ENCODE measurements at places on chromosomes 5 and 9.

GRCh38 chr5:113269023-113269997 lies 165.5 kb downstream of the TSSK1B start:
- DNase-seq: no peak
- H3K36me3 ChIP-seq: no peaks in the 10 kb centered on the region
- H3K27me3 ChIP-seq: no peaks in the 10 kb centered on the region
- no peaks in the 10 kb centered on the region for H3K4me1 ChIP-seq

- no peak for DNase-seq
- H3K4me1 ChIP-seq: no peaks in the 10 kb centered on the region
- peaks cover 2% of the 10 kb centered on the region for H3K27me3 ChIP-seq
- H3K36me3 ChIP-seq: no peaks in the 10 kb centered on the region
- no peak overlapping the region for H3K4me3 ChIP-seq
- no peak overlapping the region for H3K27ac ChIP-seq
Observed at GRCh38 chr5:60517850-60518249, 182.1 kb downstream of the DEPDC1B start.

DNA sequence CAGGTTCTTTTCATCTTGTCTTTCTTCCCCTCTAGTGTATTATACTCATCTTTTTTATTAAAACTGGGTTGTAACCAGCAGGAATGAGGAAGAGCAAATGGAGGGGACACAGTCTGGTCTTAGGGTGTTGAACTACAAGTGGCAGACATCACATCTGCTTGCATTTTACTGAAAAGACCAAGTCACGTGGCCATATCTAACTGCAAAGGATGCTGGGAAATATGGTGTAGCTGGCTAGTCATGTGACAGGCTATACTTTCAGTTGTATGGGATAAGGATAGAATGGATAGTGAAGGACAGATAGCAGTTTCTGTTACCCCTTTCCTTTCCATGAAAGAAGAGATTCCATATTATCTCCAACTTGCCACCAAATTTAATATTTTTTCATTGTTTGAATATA lies 13.0 kb upstream of the FGD3 start:
- no peaks in the 10 kb centered on the region for H3K4me1 ChIP-seq
- no peaks in the 10 kb centered on the region for H3K27me3 ChIP-seq
- H3K27ac ChIP-seq: no peak overlapping the region
- H3K36me3 ChIP-seq: no peaks in the 10 kb centered on the region
- no peak for DNase-seq

GRCh38 chr9:35406183-35406959 lies 83.5 kb upstream of the RUSC2 start:
- H3K27ac ChIP-seq: no peak overlapping the region
- H3K4me3 ChIP-seq: no peak overlapping the region
- H3K36me3 ChIP-seq: no peaks in the 10 kb centered on the region
- no peaks in the 10 kb centered on the region for H3K27me3 ChIP-seq

GRCh38 chr5:175319199-175319598 lies 124.8 kb downstream of the DRD1 start:
- H3K4me3 ChIP-seq: no peak overlapping the region
- H3K27ac ChIP-seq: no peak overlapping the region
- H3K36me3 ChIP-seq: no peaks in the 10 kb centered on the region

GRCh38 chr5:96335873-96336272 lies 97.2 kb downstream of the PCSK1 start:
- no peaks in the 10 kb centered on the region for H3K27me3 ChIP-seq
- no peaks in the 10 kb centered on the region for H3K36me3 ChIP-seq
- no peak overlapping the region for H3K4me3 ChIP-seq
- peaks cover 29% of the 10 kb centered on the region for H3K4me1 ChIP-seq
- DNase-seq: no peak

- H3K27me3 ChIP-seq: no peaks in the 10 kb centered on the region
- no peak for DNase-seq
- H3K4me1 ChIP-seq: no peaks in the 10 kb centered on the region
- no peaks in the 10 kb centered on the region for H3K36me3 ChIP-seq
- no peak overlapping the region for H3K4me3 ChIP-seq
Observed at GRCh38 chr5:159343295-159344094, 13.2 kb upstream of the IL12B start.

DNA sequence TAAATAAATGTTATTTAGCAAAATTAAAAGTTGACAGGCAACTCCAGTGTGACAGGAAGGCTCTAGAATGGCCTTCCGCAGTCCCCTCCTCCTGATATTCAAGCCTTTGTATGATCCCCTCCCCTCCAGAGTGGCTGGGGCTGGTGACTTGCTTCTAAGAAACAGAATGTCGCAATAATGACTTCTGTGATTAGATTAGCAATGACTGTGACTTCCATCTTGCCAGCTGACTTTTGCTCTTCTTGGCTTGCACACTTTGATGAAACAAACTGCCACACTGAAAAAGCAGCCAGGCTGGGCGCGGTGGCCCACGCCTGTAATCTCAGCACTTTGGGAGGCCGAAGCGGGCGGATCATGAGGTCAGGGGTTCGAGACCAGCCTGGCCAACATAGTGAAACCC lies 106.5 kb upstream of the LARP1 start:
- H3K4me3 ChIP-seq: no peak overlapping the region
- 0 out of 2 replicates have a peak, but pooled peaks cover under 1% of the 10 kb centered on the region for H3K4me1 ChIP-seq
- no peak for DNase-seq
- no peaks in the 10 kb centered on the region for H3K36me3 ChIP-seq
- H3K27me3 ChIP-seq: no peaks in the 10 kb centered on the region

DNA sequence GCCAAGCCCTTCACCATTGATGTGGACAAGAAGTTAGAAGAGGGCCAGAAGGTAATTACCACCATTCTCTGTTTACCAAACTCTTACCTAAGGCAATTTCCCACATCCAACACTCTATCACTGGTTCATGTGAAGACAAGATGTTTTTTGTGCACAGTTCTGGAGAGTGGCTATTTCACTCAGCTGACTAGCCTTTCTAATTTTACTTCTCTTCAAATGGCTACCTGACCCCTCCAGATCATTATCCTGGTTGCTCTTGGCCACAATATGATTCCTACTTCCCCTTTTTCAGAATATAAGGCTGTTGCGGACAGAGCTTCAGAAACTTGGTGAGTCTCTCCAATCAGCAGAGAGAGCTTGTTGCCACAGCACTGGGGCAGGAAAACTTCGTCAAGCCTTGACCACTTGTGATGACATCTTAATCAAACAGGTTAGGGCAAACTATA lies 7.1 kb downstream of the KIF20A start:
- DNase-seq: no peak
- no peaks in the 10 kb centered on the region for H3K27me3 ChIP-seq
- H3K4me3 ChIP-seq: no peak overlapping the region

Measured in Panc1 (cell line).